Stimulated activated CD4-positive, alpha-beta T cell treated with anti-CD3 and anti-CD28 coated beads, Interleukin-1b, Interleukin-23, amount 100 ng/mL, for 1 hour (primary cell): ENCODE measurements at places on chromosomes 3 and 15.

DNA sequence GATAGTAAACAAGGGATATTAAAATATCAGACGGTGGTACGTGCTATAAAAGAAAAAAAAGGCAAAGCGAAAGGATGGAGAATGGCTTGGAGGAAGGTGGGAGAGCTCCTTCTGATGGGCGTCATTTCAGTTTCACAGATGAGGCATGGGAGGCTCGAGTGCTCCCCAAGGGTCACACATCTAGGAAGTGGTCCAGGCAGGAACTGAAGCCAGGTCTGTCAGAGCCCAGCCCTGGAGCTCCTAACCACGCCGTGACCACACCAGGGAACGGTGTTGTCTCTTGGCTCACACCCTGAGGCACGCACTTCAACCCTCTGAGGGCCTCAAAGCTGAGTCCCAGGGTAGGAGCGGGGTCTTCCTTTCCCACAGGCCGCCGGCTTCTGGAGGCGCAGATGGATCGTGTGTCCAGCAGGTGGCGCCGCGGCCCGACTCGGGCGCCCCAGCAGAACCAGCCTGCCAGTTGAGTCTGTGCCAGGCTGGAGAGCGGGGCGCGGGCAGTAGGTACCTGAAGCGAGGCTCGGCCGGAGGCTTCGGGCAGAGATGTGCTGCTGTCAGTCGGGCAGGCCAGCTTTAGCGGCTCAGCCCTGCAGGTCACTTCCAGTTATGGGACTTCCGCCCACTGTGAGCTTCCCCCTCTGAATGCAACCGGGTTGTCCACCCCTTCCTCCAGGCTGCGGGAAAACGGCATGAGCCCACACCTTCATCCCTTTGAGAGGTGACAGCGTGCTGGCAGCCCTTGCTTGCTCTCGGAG is 68.1 kb downstream of the SLC6A1 start:
- no peak for DNase-seq

- DNase-seq = no peak
Observed at GRCh38 chr15:38733331-38733730, 168.7 kb upstream of the RASGRP1 start.

DNA sequence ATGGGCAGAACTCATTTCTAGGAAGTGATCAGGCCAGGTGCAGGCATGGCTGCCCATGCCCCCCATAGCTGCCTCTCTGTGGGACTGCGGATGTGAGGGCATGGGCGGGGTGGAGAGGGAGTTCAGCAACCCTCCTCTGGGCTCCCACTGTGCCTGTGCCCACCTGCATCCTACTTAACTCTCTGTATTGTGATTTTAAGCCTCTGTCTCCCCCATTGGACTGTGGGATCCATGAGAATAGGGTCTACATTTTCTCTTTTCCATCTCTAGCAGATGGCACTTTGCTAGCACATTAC is 194.3 kb downstream of the CHST2 start:
- DNase-seq = no peak

DNA sequence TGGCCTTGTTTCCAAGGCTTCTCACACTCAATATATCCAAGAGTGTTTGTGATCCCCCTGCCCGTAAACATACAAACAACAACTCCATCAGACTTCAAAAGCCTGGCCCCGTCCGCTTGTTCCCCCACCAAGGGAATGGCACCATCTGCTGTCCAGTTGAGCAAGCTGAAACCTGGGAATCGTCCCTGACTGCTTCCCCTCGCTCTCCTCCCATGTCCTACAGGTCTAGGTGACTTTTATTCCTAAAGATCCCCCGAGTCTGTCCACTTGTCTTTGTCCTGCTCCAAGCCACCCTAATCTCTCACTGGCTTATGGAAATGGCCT is 27.9 kb upstream of the FAM174B start:
- DNase-seq = no peak

GRCh38 chr15:43009206-43009605 is 88.6 kb upstream of the TTBK2 start:
- DNase-seq = no peak

GRCh38 chr15:38171973-38172372 is 80.7 kb upstream of the SPRED1 start:
- no peak for DNase-seq
